ENCODE measurements at places on chromosomes 3 and 15. TPM values are rescaled to one million over a fixed set of nuclear protein-coding genes. Genes with fewer than 3 reads are reported as not detected.

Gene GUCA1C
- total RNA-seq: not detected

Gene PLA2G4D
- total RNA-seq: not detected

Gene LTF
- not detected for total RNA-seq

Gene CCDC39
- total RNA-seq: not detected

Gene RAD51
- total RNA-seq: 17.1 TPM

Gene MUC20
- 0.75 TPM for total RNA-seq

Gene SCN5A
- 1.0 TPM for total RNA-seq

Gene USP50
- 0.24 TPM for total RNA-seq

Gene ZKSCAN7
- total RNA-seq: not detected

Gene PLIN1
- total RNA-seq: 0.12 TPM

Gene FMN1
- 0.70 TPM for total RNA-seq

Gene IQCF5
- total RNA-seq: not detected

Gene EXD1
- total RNA-seq: 0.33 TPM

Gene AQP9
- not detected for total RNA-seq

All from A549 treated with GW870086 at 1 μM for 4 hours (cell line).